ENCODE measurements at places on chromosomes 3 and 15. TPM values are rescaled to one million over a fixed set of nuclear protein-coding genes. Genes with fewer than 3 reads are reported as not detected.

Gene GOLGA8S
- not detected for total RNA-seq

Gene POC1A
- total RNA-seq: 1.2 TPM

Gene SMCO1
- total RNA-seq: not detected

Gene ANKUB1
- not detected for total RNA-seq

Gene ZIC4
- total RNA-seq: not detected

Gene ECE2
- total RNA-seq: not detected

Gene ITIH4
- total RNA-seq: not detected

Gene NPAP1
- not detected for total RNA-seq

Gene CYP8B1
- total RNA-seq: not detected

Gene EPHA3
- total RNA-seq: 1.9 TPM

Gene HTD2
- 10.3 TPM for total RNA-seq

Gene TOPAZ1
- not detected for total RNA-seq

Gene CCDC33
- total RNA-seq: not detected

Gene TRIM71
- total RNA-seq: 1.5 TPM

Gene BTBD1
- total RNA-seq: 85.2 TPM

Gene SNTN
- not detected for total RNA-seq

Gene CPB1
- total RNA-seq: not detected

Gene KBTBD8
- 1.6 TPM for total RNA-seq

Gene MCCC1
- 13.7 TPM for total RNA-seq

Gene CAND2
- 6.0 TPM for total RNA-seq

Gene MYRIP
- not detected for total RNA-seq

Gene CNTN4
- total RNA-seq: not detected

Gene ITPKA
- 2.8 TPM for total RNA-seq

Gene CCDC191
- 0.85 TPM for total RNA-seq

Gene TF
- 1.4 TPM for total RNA-seq

Gene IQSEC1
- 19.8 TPM for total RNA-seq

Gene ACAA1
- 33.1 TPM for total RNA-seq

Gene RNU5B-1
- total RNA-seq: not detected

Gene SRPRB
- total RNA-seq: 34.5 TPM

Gene AADACL2
- total RNA-seq: not detected

Gene CLDN16
- total RNA-seq: not detected

Gene SLC22A13
- not detected for total RNA-seq

Gene HGD
- not detected for total RNA-seq

Gene CHRNB4
- total RNA-seq: not detected

Gene CD200
- 39.3 TPM for total RNA-seq

Gene LDHAL6B
- total RNA-seq: not detected

Gene REC114
- not detected for total RNA-seq

Gene WDR48
- 17.3 TPM for total RNA-seq

Gene GOLGA8M
- 1.8 TPM for total RNA-seq

Gene NR1I2
- not detected for total RNA-seq

Gene PLSCR5
- total RNA-seq: not detected

Gene ARPIN
- total RNA-seq: 14.0 TPM

Gene A4GNT
- not detected for total RNA-seq

Gene PCLAF
- total RNA-seq: 3.5 TPM

Gene RARRES1
- 12.7 TPM for total RNA-seq

Gene PLA2G4F
- not detected for total RNA-seq

Gene EIF3J
- total RNA-seq: 38.0 TPM

Gene MESP2
- 0.23 TPM for total RNA-seq

Gene SLC9C1
- total RNA-seq: not detected

Gene PLSCR4
- 162 TPM for total RNA-seq

Measured in pericardium fibroblast (primary cell).